Foreskin melanocyte (primary cell): ENCODE measurements at places on chromosomes 5 and 9.

DNA sequence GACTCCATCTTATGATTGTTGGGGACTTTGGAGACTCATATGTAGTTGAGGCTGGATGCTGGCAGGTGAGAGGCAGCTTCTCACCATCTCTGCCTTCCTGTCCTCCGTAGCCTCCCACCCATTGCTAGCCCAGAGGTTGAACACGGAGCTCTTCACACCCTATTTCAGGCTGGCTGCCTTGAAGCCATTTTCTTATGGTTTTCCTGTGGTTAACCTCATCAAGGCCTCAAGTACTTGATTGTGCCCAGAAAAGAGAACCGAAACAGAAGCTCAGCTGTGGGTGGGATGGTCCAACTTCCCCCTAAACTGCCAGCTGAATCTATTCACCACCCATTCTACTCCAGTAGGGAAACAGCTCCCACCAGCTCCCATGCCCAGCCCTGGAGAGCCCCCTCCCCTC lies 102.9 kb downstream of the LIFR start:
- peak; percentile 35 for DNase-seq

GRCh38 chr9:89647366-89648128 lies 42.7 kb downstream of the GADD45G start:
- no peak for DNase-seq

GRCh38 chr5:36507332-36507952 lies 99.0 kb upstream of the SLC1A3 start:
- DNase-seq: peak; percentile 55

- DNase-seq: no peak
Measured at GRCh38 chr5:108749128-108749861, 1.6 kb downstream of the FER start.

DNA sequence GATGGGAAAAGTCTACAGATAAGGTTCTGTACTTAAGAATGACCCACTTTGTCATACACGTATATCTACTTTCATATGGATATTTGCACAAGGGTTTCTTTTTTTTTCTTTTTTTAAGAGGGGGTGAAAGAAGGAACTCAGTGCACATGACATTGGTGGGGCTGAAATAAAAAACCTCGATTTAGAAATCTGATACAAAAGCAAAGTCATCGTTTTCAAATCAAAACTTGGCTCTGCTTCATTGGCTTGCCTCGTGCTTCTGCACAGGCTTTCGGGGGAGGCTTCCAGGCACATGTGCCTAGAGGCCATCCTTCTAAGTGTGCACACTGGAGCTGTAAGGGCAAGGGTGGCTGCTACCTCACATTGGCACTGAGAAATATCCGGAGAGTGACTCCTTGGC lies 31.1 kb downstream of the PTTG1 start:
- DNase-seq: peak; percentile 71

- no peak for DNase-seq
Measured at GRCh38 chr9:23771746-23772384, 54.2 kb downstream of the ELAVL2 start.

DNA sequence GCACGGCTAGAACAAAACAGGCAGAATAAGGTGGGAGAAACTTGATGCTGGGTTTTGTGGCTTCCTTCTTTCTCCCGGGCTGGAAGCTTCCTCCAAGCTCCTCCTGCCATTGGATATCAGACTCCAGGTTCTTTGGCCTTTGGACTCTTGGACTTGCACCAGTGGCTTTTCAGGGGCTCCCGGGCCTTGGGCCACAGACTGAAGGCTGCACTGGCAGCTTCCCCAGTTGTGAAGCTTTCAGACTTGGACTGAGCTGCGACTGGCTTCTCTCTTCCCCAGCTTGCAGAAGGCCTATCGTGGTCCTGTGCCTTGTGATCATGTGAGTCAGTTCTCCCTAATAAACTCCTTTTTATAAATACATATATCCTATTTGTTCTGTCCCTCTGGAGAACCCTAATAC lies 364.4 kb downstream of the DNAH5 start:
- no peak for DNase-seq

- no peak for DNase-seq
Measured at GRCh38 chr9:93203026-93203717, 19.2 kb downstream of the WNK2 start.

- DNase-seq: no peak
Measured at GRCh38 chr9:85742597-85742936, 813 bp upstream of the AGTPBP1 start.

DNA sequence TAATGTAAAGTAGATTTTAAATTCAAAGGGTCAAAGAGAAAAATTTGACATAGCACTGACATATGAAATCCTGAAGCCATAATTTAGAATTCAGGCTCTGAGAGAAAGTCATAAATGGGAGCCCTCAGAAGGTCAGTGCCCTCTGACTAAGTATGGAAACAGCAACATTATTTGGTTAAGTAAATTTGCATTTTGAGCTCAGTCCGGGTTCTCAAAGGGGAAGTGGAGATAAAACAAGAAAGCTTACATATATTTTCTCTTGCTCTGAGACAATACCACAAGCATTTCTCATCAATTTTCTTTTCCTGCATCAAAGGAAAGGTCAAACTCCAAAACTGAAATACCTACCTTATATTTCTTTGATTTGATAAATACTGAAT lies 348.0 kb downstream of the SEMA5A start:
- DNase-seq: no peak

- peak; percentile 56 for DNase-seq
Measured at GRCh38 chr5:120432861-120433260, 31.2 kb upstream of the PRR16 start.

DNA sequence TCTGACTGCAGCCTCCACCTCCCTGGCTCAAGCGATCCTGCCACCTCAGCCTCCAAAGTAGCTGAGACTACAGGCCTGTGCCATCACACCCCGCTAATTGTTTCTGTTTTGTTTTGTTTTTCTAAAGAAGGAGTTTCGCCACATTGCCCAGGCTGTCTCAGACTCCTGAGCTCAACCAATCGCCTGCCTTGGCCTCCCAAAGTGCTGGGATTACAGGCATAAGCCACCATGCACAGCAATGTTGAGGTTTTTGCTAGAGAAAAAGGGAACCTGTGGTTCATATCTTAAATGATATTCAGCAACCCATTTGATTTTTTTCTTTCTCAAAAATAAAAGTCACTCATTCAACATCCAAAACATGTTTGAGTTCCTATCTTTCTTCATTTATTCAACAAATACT lies 20.4 kb upstream of the DELE1 start:
- no peak for DNase-seq

GRCh38 chr9:98333703-98334582 lies 78.5 kb upstream of the TBC1D2 start:
- peak; percentile 85 for DNase-seq

DNA sequence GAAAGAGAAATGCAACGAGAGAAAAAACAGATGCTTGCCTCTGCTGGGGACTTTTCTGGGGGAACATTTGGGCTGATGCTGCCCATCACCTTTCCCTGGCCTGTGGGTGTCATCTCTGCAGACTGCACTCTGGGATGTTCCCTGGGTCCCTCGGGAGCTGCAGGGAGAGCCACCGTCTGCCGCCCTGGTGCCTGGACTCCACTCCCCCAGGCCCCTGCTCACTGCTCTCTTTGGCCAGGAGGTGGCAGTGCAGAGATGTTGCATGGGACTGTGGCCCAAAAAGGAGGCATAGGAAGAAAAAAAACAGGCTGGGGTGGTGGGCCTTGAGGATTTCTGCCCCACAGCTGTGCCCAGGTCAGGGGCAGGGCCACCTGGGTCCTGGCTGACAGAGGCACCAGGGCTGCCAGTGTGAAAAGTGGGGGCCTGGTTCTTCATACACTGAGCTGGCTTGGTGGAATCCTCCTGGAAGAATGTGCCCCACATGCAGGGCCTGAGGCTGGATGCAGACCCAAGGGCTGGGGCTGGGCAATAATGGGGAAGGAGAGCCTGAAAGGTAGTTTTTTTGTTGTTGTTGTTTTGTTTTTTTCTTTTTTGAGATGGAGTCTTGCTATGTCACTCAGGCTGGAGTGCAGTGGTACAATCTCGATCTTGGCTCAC lies 353.6 kb downstream of the SLIT3 start:
- peak; percentile 18 for DNase-seq

- DNase-seq: no peak
Measured at GRCh38 chr5:100130307-100130706, 404.9 kb upstream of the FAM174A start.

- no peak for DNase-seq
Measured at GRCh38 chr9:17021387-17021970, 113.4 kb upstream of the CNTLN start.

DNA sequence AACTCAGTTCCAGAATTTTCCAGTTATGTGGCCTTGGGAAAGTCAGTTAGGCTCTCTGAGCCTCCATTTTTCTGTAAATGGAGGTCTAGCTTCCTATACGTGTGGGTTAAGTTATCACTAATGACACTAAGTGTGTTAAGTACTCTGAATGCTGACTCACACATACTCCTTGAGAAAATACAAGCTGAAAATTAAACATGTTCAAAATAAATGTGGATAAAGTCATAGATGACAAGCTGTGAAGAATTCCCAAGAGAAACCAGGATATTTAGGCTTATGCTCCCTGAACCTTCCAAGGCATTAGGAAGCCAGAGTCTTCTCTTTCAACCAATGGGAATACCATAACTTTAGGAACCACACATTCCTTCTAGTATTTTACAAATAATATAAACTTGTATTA lies 58.1 kb downstream of the ABCA1 start:
- no peak for DNase-seq

DNA sequence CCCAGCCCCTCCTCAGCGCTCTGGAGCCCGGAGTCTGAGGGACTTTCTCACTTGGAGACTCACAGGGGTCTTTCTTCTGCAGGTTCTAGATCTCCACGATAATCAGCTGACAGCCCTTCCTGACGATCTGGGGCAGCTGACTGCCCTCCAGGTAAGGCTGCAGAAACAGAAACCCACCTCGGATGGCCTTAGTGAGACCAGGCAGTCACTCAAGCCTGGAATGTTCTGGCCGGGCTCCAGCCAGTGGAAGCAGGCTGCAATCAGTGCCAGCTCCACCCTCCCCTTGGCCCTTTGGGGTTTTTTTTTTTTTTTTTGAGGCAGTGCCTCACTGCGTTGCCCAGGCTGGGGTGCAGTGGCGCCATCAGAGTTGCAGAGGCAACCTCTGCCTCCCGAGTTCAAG lies 7.6 kb downstream of the LRSAM1 start:
- no peak for DNase-seq

DNA sequence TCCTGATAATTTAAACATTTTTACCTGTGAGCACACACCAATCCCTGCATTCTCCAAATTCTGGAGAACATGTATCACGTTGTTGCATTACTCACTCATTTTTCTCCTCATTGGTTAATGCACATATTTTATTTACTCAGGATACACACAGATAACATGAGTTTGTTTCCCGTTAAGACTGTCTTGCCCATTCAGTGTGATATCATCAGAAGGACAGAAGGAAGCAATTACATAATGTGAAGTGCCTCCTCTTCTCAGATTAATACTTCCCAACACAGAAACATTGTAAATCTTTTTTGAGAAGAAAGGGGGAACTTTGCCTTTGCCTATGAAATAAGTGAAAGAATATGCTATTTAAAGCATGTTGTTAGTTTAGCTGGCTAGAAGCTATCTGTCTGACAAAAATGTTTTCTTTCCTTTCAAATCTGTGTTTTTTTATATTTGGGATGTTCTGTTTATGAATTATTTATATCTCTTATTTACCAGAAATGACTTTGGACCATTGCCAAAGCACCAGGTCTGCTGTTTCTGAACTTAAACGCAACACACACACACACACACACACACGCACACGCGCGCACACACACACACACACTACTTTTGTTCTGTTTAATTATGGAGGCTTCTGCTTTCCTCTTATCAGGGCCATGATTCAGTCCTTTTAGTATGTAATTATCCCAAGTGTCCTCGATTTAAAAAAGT lies 186.5 kb downstream of the CHSY3 start:
- no peak for DNase-seq

DNA sequence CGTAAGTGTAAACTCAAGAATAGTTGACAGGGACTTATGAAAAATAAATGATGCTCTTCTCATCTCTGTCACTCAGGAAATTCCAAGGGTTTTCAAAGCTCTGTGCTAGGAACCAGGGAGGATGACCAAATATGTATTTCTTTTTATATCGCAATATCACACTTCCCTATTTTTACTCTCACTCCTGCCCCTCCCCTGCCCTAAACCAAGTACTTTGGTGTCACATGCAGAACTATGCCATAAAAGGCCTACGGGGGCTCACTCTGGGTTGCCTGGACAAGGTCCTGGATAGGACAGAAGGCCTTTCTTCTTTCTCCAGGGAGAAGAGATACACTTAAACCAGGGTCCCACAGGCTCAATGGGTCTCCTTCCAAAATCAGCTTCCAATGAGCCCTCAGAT lies 8.3 kb upstream of the RETREG1 start:
- DNase-seq: no peak

GRCh38 chr9:131049829-131050715 lies 41.1 kb downstream of the LAMC3 start:
- DNase-seq: no peak

DNA sequence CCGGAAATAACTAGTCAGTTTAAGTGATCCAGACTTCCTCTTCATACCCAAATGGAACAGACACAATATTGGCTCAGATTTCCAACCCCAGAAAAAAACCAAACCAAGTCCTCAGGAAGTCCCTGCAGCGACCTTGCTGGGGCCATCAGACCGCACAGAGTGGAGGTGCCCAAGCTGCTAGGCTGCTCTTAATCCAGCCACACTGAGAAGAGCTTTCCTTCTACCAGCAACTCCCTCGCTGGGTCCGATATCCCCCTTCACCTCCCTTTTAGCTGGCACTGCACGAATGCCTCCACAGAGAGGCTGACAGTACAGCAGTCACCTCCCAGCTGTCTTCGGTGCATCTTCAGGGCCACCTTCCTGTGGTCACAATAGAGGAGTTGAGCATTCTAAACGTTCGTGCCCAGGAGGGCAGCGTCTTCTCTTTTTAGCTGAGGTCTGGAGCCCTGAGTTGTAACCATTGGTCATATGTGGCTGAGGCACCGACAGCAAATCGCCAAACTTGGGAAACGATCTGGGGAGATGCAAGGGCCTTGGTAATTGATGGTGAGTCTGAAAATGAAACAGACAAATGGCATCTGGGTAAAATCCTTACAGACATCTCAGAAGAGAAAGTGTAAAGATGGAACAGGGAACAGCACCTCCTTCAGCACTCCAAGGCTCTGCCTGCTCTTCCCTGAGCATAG lies 5.7 kb downstream of the NAIF1 start:
- no peak for DNase-seq

- DNase-seq: no peak
Measured at GRCh38 chr5:169657127-169657526, 20.1 kb downstream of the DOCK2 start.

DNA sequence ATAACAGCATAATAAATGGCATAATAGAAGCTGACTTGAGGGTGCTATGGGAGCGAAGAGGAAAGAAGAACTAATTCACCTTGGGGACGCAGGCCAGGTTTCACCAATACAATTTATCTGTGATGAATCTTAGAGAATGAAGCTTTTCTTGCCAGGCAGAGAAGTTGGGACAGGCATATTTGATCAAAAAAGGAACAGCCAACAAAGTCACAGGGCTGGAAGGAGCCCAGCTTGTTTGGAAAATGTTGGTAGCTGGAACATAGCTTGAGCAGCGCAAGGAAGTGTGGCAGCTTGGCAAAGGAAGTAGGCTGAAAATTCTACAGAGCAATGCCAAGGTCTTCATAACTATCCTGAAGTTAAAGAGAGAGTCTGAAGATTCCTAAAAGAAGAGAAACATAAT lies 181.5 kb upstream of the OR13F1 start:
- no peak for DNase-seq

GRCh38 chr5:56158331-56158960 lies 74.7 kb downstream of the ANKRD55 start:
- no peak for DNase-seq

- no peak for DNase-seq
Measured at GRCh38 chr9:117437283-117437682, 22.4 kb upstream of the ASTN2 start.
